Mesothelial cell of epicardium (in vitro differentiated cells): ENCODE measurements at places on chromosomes 3 and 15. TPM values are rescaled to one million over a fixed set of nuclear protein-coding genes. Genes with fewer than 3 reads are reported as not detected.
A peak's percentile ranks its signal among the peaks of the same experiment; 100 is the strongest.

DNA sequence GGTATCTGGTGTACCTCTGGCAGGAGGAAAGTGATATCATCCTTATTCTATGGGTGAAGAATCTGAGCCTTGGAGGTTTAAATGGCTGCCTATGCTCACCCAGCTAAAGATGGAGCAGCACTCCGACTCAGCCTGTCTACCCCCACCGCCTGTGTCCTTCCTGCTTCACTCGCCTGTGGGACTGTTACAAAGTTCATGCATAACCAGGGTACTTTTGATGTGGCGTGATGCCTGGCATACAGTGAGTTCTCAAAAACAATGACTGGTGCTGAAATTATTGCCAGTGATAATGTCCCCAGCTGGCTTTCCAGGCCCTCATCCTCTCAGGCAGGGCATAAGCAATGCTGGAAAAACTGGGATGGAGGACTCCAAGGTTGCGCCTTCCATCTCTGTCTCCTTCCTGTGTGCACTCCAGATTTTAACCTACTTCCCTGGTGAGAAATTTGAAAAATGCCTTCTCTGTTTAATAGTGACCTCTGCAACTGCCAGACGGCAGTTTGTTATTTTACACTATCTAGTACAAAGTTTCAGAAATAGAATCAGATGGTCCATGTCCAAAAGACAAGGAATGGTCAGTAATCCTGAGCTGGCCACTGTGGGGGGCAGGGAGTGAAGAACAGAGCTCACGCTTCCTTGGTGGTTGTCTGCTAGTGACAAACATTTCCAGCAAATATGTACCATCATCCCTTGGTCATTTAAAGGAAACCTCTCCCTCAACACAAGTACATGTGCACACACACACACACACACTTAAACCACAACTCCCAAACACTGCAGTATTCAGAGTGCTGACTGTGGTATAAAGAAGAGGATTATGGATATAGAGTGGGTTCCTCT, 86.5 kb upstream of the NMNAT3 start:
- DNase-seq, result no peak
- H3K4me3 ChIP-seq, result no peak overlapping the region
- no peak overlapping the region for H3K27ac ChIP-seq

DNA sequence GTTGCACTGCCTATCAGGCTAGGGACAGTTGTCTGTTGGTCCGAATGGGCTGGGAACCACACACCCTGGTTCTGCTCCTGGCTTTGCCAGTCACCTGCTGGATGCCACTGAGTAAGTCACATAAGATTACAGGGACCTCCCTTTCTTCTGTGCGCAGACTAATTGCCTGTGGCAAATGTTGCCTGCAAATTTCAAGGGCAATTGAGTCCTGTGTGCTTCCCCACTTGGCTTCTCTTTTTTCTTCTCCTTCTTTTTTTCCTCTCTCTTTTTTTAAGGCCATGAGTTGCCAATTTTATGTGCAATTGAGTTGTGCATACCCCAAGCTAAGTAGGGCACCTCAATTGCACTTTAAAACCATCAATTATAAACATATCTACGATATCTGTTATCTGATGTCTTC, 963.4 kb downstream of the MCTP2 start:
- no peak overlapping the region for H3K27ac ChIP-seq
- H3K4me3 ChIP-seq, result no peak overlapping the region
- DNase-seq, result no peak
- H3K36me3 ChIP-seq, result peaks cover 7% of the 10 kb centered on the region
- no peaks in the 10 kb centered on the region for H3K27me3 ChIP-seq
- H3K4me1 ChIP-seq, result peaks cover 34% of the 10 kb centered on the region

DNA sequence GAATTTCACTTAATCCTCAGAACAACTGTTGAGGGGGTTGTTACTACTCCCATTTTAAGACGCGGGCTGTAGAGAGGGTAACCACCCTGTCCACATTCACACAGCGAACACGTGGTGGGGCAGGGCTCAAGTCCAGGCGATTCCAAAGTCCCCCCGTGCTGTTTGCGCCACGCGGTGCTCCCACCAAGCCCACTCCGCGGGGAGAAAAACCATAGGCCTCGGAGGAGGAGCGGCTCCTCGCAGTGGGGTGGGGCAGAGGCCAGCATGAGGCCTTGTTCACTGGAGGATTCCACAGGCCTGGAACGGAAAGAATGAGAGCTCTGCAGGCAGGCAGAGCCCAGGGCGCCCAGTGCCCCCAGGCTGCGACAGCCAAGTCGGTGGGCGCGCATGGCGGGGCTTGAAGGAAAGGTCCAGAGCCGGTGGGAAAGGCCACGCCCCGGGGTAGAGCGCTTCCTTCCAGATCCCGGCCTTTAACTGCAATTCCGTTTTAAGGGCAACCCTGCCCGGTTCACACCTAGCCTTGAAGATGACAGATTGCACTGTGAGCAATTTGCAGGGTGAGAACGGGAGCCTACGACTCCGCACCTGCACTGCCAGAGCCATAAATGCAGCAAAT, 161.8 kb upstream of the TBL1XR1 start:
- peak overlapping the region; percentile 89 for H3K27ac ChIP-seq
- H3K27me3 ChIP-seq, result no peaks in the 10 kb centered on the region
- no peaks in the 10 kb centered on the region for H3K36me3 ChIP-seq

NCK1 gene
- 27.9 to 33.4 TPM (median 31.0 TPM) in 3 replicates for total RNA-seq

- H3K4me3 ChIP-seq, result no peak overlapping the region
- peaks cover 21% of the 10 kb centered on the region for H3K4me1 ChIP-seq
- H3K36me3 ChIP-seq, result no peaks in the 10 kb centered on the region
- H3K27me3 ChIP-seq, result no peaks in the 10 kb centered on the region
- H3K27ac ChIP-seq, result no peak overlapping the region
Measured at GRCh38 chr3:177652556-177653291, 455.4 kb upstream of the TBL1XR1 start.

MAP3K13 gene
- 40.3 to 42.7 TPM (median 40.3 TPM) in 3 replicates for total RNA-seq
